Adipocyte (in vitro differentiated cells): ENCODE measurements at places on chromosomes 2 and 18.

- no peak for DNase-seq
These were observed 134.0 kb downstream of the HDAC4 start for GRCh38 chr2:239266779-239267287.

- DNase-seq: no peak
These were observed 720.3 kb downstream of the GALR1 start for GRCh38 chr18:77969972-77970371.

GRCh38 chr18:25141886-25142285 lies 210.1 kb downstream of the ZNF521 start:
- no peak for DNase-seq

DNA sequence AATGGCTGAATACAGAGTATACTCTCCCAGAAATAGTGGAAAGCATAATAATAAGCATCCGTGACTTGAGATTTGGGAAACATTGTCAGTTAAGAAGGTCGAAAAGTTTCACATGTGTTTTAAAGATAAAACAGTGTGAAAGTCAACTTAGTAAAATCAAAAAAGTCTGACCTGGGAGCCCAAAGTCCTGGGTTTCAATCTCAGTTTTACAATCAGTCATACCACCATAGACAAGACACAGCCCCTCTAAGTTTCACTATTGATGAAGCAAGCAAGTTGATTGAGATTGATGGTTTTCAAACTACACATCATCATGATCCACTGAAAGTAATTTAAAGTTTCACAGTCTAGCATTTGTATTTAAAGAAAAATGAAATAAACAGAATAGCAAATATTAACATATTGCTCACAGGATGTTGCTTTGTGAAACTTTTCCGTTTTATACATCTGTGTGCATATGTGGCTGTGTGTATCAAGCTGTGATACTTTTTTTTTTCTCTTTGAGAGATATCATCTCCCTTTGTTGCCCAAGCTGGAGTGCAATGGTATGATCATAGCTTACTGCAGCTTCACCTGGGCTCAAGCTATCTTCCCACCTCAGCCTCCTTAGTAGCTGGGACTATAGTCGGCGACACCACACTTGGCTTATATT lies 71.1 kb downstream of the PIK3C3 start:
- DNase-seq: no peak

DNA sequence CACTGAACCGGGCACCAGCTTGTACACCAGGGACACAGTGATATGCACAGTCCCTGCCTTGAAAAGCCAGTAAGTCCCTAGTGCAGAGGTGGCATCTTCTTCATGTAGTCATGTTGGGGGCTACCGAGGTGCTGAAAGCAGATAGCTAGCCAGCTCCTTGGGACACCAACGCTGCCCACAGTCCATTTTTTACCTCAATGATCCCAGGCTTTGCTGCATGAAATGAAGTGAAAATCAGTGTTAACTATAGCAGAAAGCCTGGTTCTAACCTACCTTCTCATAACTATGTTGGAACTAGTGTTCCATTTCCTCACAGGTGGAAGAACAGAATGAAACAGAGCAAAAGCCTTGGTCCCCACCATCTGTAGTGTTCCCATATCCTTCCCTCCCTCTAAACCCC lies 66.6 kb upstream of the EML6 start:
- DNase-seq: no peak
